ENCODE measurements at places on chromosomes 4 and X.

DNA sequence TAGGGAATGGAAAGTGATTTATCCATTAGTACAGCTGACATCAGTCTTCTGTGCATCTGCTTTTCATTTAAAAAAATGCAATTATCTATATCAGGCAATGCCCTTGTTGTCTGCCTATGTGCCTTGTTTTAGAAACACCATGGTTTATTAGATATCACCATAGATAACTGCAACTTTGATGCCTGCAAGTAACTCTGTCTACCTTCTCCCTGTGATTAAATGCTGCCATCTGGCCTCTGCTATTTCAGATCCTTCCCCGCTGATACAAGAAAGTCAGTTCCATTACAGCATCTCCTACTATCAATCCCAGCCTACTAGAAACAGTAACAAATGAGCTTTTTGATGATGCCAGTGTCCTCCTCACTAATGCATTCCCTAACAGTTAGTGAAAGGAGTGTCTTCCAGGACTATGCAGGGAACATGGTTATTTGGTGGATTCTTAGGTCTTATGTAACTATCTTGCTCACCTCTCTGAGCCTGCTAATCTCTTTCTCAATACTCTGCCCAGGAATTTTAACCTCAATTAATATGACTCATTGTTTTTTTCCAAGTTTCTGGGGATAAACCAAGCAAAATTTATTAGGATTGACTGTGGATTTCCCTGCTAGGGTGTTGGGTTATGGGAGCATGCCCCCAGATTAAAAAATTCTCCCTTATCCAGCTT is 444.9 kb downstream of the RAPGEF2 start:
- DNase-seq = no peak

DNA sequence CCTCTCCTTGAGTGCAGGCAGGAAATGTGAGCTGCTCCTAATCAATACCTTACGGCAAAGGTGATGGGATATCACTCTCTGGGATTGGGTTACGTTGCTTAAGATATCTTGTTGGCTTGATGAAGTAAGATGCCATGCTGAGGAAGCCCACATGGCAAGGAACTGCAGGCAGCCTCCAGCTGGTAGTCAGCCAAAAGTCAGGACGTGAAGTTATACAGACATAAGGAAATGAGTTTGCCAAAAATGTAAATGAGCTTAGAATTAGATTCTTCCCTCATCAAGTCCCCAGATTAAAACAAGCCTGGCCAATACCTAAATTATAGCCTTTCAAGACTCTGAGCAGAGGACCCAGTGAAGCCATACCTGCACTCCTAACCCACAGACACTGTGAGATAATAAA is 155.0 kb downstream of the QDPR start:
- no peak for DNase-seq

DNA sequence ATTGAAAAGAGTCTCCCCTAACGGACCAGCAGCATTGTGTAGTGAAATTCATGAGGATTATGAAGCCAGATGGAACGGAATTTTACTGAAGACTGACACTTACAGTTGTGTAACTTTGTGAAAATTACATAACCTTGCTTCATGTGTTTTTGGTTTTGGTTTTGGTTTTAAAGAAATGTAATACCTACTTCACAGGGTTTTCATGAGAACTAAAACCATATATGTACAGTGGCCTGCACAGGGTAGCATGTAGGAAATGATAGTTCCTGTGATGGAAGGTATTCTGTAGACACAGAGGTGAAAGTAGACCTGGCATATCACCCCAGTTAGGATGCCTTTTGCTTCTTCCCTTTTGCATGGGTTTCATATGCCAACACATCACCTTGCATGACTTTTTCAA is 247.0 kb downstream of the BANK1 start:
- no peak for DNase-seq

- no peak for DNase-seq
Measured at GRCh38 chr4:5749568-5749967, 38.6 kb downstream of the EVC start.

- DNase-seq = no peak
Measured at GRCh38 chr4:168562041-168562571, 65.3 kb downstream of the PALLD start.

All from NCI-H446 (cell line).